ENCODE measurements at places on chromosomes 4 and X.

GRCh38 chrX:139532834-139533233 is 2.3 kb downstream of the F9 start:
- no peak for DNase-seq

DNA sequence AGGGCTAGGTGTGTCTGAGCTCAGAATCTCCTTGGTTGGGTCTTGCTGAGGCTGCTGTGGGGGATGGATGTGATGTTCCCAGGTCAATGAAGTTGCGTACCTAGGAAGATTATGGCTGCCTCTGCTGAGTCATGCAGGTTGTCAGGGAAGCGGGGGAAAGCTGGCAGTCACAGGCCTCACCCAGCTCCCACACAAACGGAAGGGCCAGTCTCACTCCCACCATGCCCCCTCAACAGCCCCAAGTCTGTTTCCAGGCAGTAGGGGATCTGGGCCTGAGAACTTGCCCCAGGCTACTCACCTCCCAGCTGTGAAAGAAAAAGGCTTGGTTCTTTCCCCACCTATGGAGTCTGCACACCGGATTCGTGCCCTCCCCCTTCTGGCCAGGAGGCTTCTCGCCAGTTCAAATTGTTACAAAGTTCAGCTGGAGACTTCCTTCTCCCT is 72.9 kb downstream of the WDR44 start:
- no peak for DNase-seq

GRCh38 chrX:154323537-154323936 is 27.9 kb downstream of the TKTL1 start:
- no peak for DNase-seq

DNA sequence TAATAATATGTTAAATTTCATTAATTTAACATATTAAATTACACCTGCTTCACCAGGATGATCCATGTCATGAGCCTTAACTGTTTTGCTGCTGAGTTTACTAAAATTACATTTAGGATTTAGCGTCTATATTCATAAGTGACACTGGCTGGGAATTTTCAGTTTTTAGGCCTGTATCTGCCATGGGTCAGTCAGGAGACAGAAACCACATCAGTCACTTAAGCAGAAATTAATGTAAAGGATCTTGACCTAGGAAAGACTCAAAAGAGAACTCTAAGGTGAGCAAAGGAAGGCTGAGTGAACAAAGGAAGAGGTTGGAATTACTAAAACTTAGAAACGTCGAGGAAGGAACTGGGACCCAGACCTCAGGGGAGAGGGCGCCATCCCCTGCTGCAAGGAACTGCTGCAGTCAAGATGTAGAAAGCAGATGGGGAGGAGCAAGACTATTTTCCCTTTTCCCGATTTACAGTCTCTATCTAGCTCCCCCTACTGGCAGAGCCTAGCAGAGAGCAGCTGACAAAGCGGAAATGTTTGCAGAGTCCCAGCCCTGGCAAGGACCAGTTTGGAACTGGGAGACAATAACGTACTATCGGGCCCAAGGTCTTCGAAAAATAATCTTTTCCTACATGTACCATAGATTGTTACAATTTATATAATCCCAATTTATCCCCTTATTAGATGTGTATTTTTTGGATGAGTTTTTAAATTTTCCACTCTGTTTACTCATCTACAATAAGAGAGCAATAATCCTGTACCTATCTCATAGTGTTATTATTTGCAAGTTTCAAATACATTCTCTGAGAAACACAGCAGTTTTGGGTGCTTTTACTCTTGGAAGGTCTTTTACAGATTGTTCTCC is 22.6 kb upstream of the RBBP7 start:
- DNase-seq: peak; percentile 77

GRCh38 chr4:54368281-54369265 is 139.5 kb downstream of the PDGFRA start:
- DNase-seq: no peak

DNA sequence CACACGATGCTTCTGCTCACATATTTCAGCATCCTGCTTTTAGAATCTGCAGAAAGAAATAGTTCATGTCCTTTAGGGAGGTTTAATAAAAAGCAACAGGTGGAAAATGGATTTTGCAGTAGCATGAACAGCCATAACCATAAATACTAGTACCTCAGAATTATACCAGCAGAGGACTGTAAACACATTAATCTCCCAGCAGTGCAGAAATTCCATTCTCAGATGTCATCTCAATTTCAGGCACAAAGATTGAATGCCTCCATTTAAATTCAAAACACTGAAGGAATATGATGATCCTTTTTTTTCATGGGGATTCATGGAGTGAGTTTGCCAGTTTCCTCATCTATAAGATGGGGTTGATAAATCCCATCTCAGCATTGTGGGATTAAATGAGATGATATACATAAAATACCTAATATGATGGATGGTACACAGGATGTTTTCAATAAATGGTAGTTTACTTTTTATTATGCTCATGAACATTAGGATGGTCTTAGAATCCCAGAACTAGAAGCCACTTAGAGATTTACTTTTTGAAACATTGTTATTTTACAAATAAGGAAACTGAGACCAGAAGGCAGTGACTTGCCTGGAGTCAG is 566 bp upstream of the LIMCH1 start:
- DNase-seq: no peak

DNA sequence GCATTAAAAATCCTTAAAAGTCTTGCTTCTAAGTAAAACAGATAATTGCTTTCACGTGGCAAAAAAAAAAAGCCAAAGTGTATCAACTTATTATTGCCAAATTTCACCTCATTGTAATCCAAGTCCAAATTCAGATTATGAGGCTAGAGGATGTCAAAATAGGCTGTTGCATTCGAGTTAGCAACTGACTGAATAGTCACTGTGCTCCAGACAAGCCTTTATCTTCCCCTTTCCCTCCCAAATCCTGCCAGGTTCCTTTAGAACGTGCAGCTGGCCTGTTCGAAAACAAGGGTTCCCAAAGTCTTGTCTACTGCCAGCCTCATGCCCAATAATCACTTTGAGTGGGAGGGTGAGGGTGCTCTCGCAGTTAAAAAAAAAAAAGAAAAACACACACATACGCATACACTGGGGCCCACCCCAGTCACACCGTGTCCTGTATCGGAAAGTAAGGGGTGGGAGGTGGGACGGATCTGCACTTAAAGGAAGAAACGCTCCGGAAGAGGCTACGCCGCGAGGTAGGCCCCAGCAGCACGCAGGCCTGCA is 603 bp downstream of the MAD2L1 start:
- no peak for DNase-seq

- DNase-seq: no peak
These were observed 11.7 kb downstream of the OPHN1 start for GRCh38 chrX:68421636-68422035.

DNA sequence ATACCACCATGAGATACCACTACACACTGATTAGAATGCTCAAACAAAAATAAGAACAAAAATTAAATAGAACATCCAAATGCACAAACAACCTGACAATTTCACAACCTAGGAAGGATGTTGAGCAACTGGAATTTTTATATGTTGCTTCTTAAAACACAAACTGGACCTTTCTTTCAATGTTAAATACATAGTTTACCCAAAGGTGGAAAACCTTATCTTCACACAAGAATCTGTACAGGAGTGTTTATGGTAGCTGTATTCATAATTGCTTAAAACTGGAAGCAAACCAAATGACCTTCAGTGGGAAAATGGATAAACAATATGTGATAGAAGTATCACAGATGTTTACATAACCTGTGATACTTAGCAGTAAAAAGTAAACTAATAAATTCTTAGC is 573.8 kb downstream of the MAGEB5 start:
- no peak for DNase-seq
